ENCODE measurements at places on chromosomes 3 and 15. TPM values are rescaled to one million over a fixed set of nuclear protein-coding genes. Genes with fewer than 3 reads are reported as not detected.
A peak's percentile ranks its signal among the peaks of the same experiment; 100 is the strongest.

MAPKAPK3 gene
- 199 TPM for total RNA-seq

- peaks cover 2% of the 10 kb centered on the region for H3K36me3 ChIP-seq
- peaks cover 21% of the 10 kb centered on the region for H3K4me1 ChIP-seq
- H3K4me3 ChIP-seq: peak overlapping the region; percentile 14
- no peak overlapping the region for H3K27ac ChIP-seq
Observed at GRCh38 chr3:122298239-122298638, 26.8 kb upstream of the CSTA start.

DNA sequence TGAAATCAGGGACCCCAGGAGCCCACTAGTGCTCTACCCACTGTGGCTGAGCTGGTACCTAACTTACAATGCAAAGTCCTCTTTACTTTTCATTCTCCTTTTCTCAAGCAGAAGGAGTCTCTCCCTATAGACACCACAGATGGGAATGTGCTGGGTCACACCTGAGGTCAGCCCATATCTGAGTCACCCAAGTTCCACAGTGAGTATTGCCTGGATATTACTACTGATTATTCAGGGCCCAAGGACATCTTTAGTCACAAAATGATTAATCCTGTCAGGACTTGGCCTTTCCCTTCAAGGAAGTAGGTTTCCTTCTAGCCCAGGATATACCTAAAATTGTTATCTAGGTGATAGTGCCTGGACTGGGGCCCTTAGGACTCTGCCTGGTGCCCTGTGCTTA, 1305.2 kb downstream of the SI start:
- DNase-seq: no peak
- no peak overlapping the region for H3K27ac ChIP-seq
- H3K36me3 ChIP-seq: no peaks in the 10 kb centered on the region
- H3K27me3 ChIP-seq: no peaks in the 10 kb centered on the region
- H3K4me1 ChIP-seq: no peaks in the 10 kb centered on the region

- H3K4me3 ChIP-seq: no peak overlapping the region
- no peak for DNase-seq
- no peak overlapping the region for H3K27ac ChIP-seq
- H3K27me3 ChIP-seq: no peaks in the 10 kb centered on the region
Observed at GRCh38 chr15:40290545-40290917, 7.7 kb upstream of the ANKRD63 start.

VPS33B gene
- total RNA-seq: 18.9 TPM

DNA sequence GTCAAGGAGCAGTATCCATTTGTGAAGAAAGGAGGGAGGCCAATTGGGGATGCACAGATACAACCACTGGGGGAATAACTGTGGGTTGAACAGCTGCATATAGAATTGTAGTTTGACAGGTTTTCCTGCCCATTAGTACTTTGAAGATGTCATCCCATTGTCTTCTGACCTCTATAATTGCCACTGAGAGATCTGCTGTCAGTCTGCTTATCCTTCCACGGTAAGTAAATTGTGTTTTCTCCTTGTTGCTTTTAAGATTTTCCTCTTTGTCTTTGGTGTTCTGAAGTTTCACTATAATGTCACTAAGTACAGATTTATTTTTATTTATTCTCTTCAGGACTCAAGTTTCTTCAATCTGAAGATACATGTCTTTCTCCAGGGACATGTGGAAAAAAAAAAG, 56.6 kb downstream of the MOBP start:
- DNase-seq: no peak
- peaks cover 14% of the 10 kb centered on the region for H3K27me3 ChIP-seq
- no peaks in the 10 kb centered on the region for H3K4me1 ChIP-seq
- no peak overlapping the region for H3K27ac ChIP-seq
- no peak overlapping the region for H3K4me3 ChIP-seq

DNA sequence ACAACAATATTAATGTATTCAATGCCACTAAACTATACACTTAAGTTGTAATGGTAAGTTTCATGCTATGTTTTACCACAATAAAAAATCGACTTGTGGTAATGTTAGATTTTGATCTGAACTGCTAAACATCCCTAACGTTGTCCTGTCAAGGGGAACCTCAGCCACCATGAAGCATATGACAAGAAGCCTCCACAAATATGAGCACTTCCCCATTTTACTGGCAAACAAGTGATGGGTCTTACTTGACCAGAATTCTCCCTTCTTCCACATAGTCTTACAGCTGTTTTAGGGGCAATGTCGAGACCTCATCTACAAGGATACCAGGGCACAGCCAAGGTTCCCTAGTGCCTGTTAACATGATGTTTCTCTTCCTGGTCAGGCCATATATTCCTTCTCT, 124.2 kb upstream of the ABI3BP start:
- no peaks in the 10 kb centered on the region for H3K36me3 ChIP-seq
- no peak overlapping the region for H3K27ac ChIP-seq
- peaks cover 1% of the 10 kb centered on the region for H3K27me3 ChIP-seq
- H3K4me1 ChIP-seq: no peaks in the 10 kb centered on the region

- DNase-seq: no peak
- H3K36me3 ChIP-seq: no peaks in the 10 kb centered on the region
- no peak overlapping the region for H3K27ac ChIP-seq
- H3K4me1 ChIP-seq: peaks cover 2% of the 10 kb centered on the region
Observed at GRCh38 chr3:2938711-2939110, 171.5 kb downstream of the IL5RA start.

DNA sequence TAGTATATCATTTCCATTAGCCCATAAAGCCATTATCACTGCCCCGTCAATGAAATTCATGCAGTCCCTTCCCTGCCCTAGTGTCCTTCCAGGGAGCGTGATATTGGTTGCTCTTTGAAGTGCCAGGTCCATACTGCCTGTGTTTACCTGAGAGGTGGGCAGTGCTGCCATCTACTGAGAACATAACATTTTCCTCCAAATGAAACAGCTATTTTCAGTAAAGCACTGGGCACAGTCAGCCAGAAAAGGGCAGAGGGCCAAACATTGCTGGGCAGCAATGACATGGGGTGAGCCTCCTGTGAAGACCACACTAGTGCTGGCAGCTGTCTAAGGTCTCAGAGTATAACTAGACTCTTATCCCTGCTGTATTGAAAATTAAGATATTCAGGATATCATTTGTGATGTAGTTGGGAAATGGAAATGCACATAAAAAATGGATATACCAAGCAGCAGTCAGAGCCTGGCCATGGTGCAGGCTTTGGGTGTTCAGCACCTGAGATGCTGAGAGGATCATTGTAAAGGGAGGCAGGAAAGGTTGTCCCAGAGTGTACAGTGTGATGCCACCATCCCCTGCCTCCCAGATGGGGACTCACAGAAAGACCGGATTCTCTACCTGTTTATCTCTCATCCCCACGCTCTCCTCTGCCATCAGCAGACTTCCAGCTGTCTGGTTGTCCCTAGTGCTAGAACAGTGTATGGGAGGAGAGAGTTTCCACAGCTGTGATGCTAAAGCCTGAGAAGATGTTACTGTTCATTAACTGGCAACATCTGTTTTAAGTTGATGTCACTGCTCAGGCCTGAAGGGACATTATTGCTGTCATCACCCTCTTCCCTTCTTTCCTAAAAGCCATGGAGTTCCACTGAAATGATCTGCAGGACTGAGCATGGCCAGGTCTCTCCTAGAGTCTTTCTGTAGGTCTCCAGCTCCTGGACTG, 108.8 kb downstream of the ARNT2 start:
- DNase-seq: no peak
- H3K4me3 ChIP-seq: no peak overlapping the region
- no peak overlapping the region for H3K27ac ChIP-seq
- H3K4me1 ChIP-seq: no peaks in the 10 kb centered on the region
- H3K36me3 ChIP-seq: no peaks in the 10 kb centered on the region

DNA sequence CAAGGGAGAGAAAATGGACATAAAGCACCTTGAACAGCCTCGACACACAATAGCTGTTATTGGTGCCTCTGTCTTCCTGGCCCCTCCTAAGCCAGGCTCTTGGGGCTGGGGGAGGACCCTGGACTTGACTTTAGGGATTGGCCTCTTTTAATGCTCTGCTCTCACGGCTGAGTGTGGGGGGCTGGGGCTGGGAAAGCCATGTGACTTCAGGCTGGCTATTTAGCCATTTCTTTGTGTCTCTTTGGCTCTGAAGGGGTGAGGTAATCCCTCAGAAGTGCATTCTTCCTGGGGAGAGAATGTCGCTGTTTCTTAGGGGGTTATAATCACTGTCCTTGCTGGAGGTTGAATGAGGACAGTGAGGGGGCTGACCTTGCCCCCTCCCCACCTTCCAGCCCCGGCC, 26.2 kb downstream of the MAGEF1 start:
- no peak for DNase-seq
- H3K4me1 ChIP-seq: no peaks in the 10 kb centered on the region
- no peak overlapping the region for H3K27ac ChIP-seq
- no peak overlapping the region for H3K4me3 ChIP-seq

- peaks cover 11% of the 10 kb centered on the region for H3K36me3 ChIP-seq
- peaks cover 28% of the 10 kb centered on the region for H3K4me1 ChIP-seq
- DNase-seq: no peak
- no peak overlapping the region for H3K4me3 ChIP-seq
- H3K27ac ChIP-seq: no peak overlapping the region
- no peaks in the 10 kb centered on the region for H3K27me3 ChIP-seq
Observed at GRCh38 chr15:75059607-75060006, 36.2 kb downstream of the PPCDC start.

GRCh38 chr3:113354307-113354706, 87.0 kb downstream of the CFAP44 start:
- DNase-seq: peak; percentile 48
- H3K27ac ChIP-seq: no peak overlapping the region
- H3K4me1 ChIP-seq: no peaks in the 10 kb centered on the region

SERINC4 gene
- 0.28 TPM for total RNA-seq

- no peak overlapping the region for H3K27ac ChIP-seq
- peaks cover 6% of the 10 kb centered on the region for H3K4me1 ChIP-seq
- DNase-seq: no peak
- H3K4me3 ChIP-seq: no peak overlapping the region
- peaks cover 18% of the 10 kb centered on the region for H3K36me3 ChIP-seq
- no peaks in the 10 kb centered on the region for H3K27me3 ChIP-seq
Observed at GRCh38 chr3:119663885-119664284, 3.5 kb upstream of the POPDC2 start.

EFHB gene
- 0.44 TPM for total RNA-seq

DNA sequence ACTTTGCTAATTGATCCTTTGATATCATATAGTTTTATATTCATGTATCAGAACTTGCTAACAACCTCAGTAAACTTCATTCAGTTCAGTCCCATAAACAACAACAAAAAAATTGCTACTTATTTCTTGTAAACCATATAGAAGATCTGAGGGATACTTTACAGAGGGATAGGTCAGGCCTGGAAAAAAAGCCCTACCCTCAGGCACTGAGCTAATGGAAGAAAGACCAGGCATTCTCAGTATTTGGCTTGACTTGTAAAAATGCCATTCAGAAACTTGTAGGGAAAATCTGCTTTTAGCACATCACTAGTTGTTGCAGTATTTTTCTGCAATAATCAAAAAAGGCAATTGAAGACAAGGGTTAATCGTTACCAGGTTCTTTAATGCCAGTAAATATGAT, 33.1 kb downstream of the ARMC8 start:
- H3K36me3 ChIP-seq: peaks cover 31% of the 10 kb centered on the region
- no peak overlapping the region for H3K27ac ChIP-seq
- peaks cover 17% of the 10 kb centered on the region for H3K4me1 ChIP-seq

NOX5 gene
- not detected for total RNA-seq

GRCh38 chr3:94614192-94614591, 551.3 kb downstream of the NSUN3 start:
- no peaks in the 10 kb centered on the region for H3K27me3 ChIP-seq
- no peak overlapping the region for H3K27ac ChIP-seq
- no peaks in the 10 kb centered on the region for H3K36me3 ChIP-seq
- no peak overlapping the region for H3K4me3 ChIP-seq

SOX2 gene
- total RNA-seq: not detected

- peak overlapping the region; percentile 100 for H3K27ac ChIP-seq
- H3K36me3 ChIP-seq: peaks cover 39% of the 10 kb centered on the region
- H3K4me3 ChIP-seq: peak overlapping the region; percentile 99
- peaks cover 49% of the 10 kb centered on the region for H3K4me1 ChIP-seq
Observed at GRCh38 chr3:150763841-150764483, 993 bp upstream of the SIAH2 start.

HTR3E gene
- total RNA-seq: not detected

DNA sequence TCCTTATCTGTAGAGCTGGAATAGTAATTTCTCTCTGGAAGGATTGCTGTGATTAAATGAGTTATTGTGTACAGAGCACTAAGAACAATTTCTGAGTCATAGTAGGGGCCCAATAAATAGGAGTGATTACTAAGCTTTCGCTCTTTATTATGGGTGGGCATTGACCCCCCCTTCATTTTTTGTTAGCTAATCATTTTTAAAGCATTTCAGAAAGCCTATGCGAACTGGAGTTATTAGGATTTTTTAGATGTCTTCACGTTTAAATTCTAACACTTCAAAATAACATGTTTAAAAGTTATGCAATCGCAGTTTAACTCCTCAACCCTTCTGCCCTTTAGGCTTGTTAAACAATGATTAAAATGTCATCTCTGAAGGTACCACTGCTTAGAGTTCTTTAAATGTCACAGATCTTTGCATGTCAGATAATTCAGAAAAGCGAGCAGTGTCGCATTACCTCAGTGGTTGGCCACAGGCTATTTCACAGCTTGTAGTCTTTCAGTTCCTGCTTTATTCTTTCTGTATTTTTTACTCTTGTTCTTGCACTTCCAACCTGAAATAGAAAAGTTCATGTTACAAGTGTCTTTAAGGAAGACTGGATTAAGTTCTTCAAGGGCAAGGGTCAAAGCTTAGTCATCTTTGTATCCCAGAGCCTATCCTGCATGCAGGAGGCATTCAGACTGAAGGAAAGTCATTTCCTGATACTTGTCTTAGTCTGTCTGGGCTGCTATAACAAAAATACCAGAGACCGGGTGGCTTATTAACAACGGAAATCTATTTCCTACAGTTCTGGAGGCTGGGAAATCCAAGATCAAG, 102.9 kb downstream of the FNDC3B start:
- no peak overlapping the region for H3K27ac ChIP-seq
- no peak for DNase-seq
- H3K4me1 ChIP-seq: peaks cover 41% of the 10 kb centered on the region
- peaks cover 4% of the 10 kb centered on the region for H3K36me3 ChIP-seq
- H3K4me3 ChIP-seq: no peak overlapping the region
- no peaks in the 10 kb centered on the region for H3K27me3 ChIP-seq
